Thoracic aorta (tissue), 2 donors: ENCODE measurements at places on chromosomes 4 and X. TPM values are rescaled to one million over a fixed set of nuclear protein-coding genes. Genes with fewer than 3 reads are reported as not detected.

Gene CXCL9
- total RNA-seq = 0.63 TPM

Gene TRPC5OS
- not detected for total RNA-seq

Gene TMEM255A
- total RNA-seq = 1.1 TPM

Gene SMIM10L2A
- 0.14 TPM for total RNA-seq

Gene ZBTB49
- total RNA-seq = 8.4 TPM

Gene HSFX4
- not detected for total RNA-seq

Gene PGAM4
- total RNA-seq = not detected

Gene AREG
- total RNA-seq = 32.7 TPM

Gene CT45A2
- not detected for total RNA-seq

Gene MAML3
- 7.3 TPM for total RNA-seq

Gene TMEM35A
- 0.68 TPM for total RNA-seq

Gene GAB3
- total RNA-seq = 9.2 TPM

Gene POF1B
- 0.81 TPM for total RNA-seq

Gene RBM46
- total RNA-seq = not detected
